ENCODE measurements at places on chromosomes 11 and 22.

GRCh38 chr11:66048547-66049323, at the start of gene GAL3ST3:
Gene GAL3ST3, minus strand, starts transcription at chr11:66049161. Its CDS starts 3,746 bp downstream, at chr11:66045415.
- DNase-seq: no peak

- DNase-seq: no peak
These were observed 40.8 kb downstream of the USP47 start for GRCh38 chr11:11882539-11882938.

- no peak for DNase-seq
These were observed 15.0 kb upstream of the TRIM44 start for GRCh38 chr11:35647421-35648093.

- no peak for DNase-seq
These were observed 141.5 kb downstream of the OR4C45 start for GRCh38 chr11:50174189-50174588.

GRCh38 chr11:67654225-67654624, 3.7 kb upstream of the ACY3 start:
- no peak for DNase-seq

- no peak for DNase-seq
These were observed 66.6 kb upstream of the ASPHD2 start for GRCh38 chr22:26362471-26362870.

GRCh38 chr22:46071451-46072109, 78.7 kb upstream of the PPARA start:
- DNase-seq: peak; percentile 33

DNA sequence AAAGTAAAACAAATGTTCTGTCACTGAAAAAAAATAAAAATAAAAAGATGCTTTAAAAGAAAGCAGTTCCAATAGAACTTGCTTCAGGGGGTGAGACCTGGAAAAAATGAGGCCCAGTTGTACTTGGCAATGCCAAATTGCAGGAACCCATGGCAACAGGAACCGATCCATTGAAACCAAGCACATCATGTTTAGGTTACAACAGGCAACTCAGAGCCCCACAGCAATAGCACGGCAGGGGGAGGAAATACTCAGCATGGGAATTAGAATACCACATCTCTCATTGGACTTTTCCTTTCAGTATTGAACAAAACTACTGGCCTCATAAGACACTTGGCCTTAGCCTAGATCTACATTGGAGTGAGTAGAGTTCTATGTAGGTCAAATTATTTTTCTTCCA, 84.3 kb downstream of the MSANTD4 start:
- no peak for DNase-seq

DNA sequence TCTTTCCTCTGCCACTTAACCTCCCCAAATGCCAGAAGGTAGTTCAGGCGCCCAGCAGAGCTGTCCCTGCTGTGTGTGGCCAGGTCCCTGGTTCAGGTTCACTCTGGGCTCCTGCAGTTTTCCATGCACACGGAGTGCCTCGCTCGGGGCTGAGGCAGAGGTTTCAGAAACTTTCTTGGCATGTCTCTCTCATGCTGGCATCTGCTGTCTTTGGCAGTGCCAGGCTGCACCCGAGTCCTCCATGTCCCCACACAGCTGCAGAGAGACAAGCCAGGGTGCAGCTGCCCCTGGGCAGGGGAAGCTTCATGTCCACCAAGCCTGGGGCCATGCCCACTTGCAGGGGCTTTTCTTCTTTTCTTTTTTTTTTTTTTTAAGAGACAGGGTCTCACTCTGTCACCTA, 7.0 kb upstream of the NEFH start:
- no peak for DNase-seq

DNA sequence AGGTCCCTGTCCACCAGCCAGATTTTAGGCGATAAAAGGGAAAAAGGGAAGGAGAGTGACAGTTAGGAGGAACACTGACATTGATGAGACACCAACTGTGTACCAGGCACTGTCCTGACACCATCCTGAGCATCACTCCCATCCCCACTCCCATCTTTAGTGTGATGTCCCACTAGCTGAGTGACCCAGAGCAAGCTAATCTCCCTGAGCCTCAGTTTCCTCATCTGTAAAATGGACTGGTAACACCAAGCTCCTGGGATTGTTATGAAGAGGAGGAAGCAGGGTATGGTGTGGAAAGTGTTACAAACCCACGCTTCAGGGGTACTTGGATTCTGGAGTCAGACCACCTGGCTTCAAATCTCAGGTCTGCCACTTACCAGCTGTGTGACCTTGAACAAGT, 8.5 kb upstream of the P2RY6 start:
- no peak for DNase-seq

DNA sequence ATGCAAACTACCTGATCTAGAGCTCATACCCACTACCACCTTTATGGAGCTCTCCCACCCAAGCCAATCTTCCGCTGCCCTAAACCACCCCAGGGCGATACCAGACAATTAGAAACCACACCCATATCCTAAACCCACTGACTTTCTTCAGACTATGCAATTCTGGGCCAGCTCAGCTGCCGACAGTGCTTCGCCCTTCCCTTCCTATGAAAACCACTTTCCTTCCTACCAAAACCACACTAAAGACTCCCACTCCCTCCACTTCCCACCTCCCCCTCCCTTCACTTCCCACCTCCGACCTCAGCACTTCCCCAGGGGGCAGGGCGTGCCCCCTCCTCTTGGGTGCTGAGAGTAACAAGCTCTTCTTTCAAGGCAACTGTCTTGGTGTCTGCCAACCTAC, 25.1 kb downstream of the B3GAT1 start:
- DNase-seq: no peak

DNA sequence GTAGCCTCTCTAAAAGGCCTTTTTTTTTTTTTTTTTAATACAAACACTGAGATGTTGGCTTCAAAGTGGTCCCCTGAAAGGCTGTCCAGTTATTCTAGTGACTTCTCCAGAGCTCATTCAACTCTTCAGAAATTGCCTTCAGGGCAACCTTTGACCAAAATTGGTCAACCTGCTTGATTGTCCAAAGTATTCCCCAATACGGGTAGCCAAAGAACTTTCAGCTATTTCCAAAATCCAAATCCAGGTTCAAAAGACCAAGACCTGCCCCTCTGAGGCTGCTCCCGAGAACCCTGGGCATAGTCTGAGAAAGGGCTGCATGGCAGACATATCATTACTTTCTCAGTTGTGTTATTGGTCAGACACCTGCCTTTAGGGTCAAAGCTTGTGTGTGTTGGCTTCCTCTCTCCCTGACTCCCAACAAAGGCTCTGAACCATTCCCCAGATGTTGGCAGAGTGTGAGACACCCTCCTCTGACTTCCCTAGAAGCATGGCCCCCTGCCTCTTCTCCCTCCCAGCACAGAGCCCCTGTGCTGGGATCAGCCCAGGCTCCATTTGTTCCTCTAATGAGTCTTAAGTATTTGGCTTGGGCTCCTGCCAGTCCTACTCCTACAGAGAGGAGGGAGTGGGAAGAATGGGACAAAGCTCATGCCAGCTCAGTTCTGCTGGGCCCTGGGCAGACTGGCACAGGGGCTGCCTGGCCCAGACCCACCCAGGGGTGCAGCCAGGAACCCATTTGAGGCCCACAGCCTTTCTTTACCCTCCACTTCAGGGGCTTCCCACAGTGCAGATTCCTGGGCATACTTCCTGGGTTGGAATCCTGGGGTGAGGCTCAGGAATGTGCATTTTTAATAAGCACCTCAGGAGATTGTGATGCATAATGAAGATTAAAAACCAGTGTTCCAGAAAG, 30.3 kb downstream of the TNKS1BP1 start:
- no peak for DNase-seq

- DNase-seq: peak; percentile 12
These were observed 52.5 kb upstream of the KCNQ1OT1 start for GRCh38 chr11:2752204-2752770.

DNA sequence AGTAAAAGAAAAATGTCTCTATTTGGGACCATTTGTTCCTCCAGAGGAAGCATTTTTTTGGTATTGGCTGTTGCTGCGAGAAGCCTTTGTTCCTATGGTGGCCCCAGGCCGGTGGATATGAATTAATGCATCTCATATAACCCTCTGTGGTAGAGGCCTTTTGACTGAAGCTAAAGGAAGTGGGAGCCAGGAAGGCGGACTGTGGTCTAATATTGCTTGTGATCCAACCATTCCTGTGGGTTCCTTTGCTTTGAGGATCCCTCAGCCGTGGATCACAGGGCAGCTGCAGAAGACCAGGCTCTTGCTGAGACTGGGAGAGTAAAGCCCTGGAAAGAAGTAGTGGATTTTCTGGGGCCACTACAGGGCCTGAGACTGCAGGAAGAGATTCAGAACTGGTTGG, 68.3 kb upstream of the NAV2 start:
- DNase-seq: no peak

GRCh38 chr11:75384438-75385080, 14.8 kb upstream of the RPS3 start:
- DNase-seq: peak; percentile 75

GRCh38 chr11:78646564-78647185, 72.0 kb upstream of the NARS2 start:
- no peak for DNase-seq

GRCh38 chr11:34601085-34601444, 19.8 kb upstream of the EHF start:
- DNase-seq: no peak

DNA sequence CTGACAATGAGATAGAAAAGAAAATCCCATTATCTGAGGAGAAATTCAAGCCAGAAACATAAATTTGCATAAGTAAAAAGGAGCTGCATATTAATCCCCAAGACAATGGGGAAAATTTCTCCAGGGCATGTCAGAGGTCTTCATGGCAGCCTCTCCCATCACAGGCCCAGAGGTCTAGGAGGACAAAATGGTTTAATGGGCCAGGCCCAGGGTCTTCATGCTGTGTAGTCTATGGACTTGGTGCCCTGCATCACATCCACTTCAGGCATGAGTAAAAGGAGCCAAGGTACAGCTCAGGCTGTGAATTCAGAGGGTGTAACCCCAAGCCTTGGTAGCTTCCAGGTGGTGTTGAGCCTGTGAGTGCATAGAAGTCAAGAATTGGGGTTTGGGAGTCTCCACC, 1097.2 kb upstream of the RAG2 start:
- DNase-seq: no peak

DNA sequence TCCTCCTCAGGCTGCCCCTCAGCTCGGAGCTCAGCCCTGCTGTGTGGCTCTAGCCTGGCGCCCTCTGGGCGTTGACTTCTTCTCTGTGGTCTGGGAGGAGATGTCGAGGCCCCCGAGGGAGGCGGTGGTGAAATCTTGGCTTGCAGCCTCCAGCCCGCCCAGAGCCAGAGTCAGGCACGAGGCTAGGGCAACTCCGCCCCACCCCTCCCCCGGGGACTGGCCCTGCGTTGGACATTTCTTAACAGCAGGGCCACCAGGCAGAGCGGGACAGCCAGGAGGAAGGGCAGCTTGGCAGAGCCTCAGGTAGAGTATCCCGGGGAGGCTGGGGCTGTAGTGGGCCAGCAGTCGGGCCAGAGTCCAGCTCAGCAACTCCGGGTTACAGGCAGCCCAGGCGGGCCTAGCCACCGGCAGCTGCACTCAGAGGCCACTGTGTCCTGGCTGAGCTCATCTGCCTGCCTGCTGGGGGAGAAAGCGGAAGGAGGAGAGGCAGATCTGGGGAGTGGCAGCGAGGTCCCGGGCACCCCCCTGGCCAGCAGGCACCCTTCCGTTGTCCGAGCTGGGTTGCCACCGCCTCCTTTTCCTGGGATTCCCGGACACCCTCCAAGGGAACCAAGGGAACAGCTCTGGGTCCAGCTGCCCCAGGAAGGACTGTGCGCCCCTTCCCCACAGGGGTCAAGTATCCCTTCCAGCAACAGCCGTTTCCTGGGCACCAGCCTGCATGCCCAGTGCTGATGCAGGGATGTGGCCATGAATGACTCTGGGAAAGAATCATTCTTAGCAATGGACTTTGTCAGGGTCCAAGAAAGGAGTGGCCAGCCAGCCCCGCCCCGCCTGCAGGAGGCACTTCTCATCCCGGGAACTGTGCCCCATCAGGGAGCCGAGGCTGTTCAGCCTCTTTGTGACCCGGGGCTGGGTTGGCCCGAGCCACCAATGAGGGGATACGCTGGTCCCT, at the start of gene ALDH3B1:
ALDH3B1 (plus strand) TSS at position 238 of the 952 bp plus-strand sequence. CDS start 4,971 bp downstream, outside the sequence.
- peak; percentile 75 for DNase-seq

DNA sequence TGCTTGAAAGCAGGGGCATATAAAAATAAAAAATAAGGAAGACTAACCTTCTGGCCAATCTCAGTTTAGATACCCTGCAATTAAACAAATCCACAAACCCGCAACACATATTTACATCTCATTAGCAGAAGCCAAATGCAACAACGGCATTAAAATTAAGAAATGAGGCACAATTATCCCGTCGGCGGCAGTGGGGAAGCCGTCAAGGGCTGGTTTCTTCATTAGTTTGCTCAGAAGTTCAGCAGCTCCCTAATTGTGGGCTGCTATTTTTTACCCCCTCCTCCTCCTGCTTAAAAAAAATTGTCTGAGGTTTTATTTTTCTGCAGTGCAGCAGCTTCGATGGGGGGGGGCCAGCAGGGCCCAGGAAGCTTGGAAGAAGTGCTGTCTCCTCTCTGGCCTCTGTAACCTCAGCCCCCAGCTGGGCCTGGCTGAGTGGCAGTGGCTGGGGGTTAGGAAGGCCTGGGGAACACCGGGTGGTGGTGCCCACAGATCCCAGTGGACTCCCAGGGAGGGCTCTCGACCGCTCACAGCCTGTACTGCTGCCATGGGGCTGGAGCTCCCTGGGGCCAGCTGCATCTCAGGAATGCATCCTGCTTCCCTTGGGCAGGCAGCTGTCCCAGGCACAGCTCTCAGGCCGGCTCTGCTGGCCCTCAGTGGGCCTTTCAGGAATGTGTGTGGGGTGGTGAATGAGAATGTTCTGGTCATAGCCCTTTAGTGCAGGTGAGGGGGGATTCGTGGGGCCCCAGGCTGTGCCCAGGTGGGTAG, 148.7 kb upstream of the B3GAT1 start:
- DNase-seq: no peak

DNA sequence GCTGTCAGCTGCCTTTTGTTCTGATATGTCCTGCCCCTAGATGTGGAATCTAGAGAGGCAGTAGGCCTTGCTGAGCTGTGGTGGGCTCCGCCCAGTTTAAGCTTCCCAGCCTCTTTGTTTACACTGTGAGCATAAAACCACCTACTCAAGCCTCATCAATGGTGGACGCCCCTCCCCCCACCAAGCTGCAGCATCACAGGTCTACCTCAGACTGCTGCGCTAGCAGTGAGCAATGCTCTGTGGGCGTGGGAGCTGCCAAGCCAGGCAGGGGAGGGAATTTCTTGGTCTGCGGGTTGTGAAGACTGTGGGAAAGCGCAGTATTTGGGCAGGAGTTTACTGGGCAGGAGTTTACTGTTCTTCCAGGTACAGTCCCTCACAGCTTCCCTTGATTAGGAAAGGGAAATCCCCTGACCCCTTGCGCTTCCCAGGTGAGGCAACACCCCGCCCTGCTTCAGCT, 98.5 kb downstream of the SMCO4 start:
- no peak for DNase-seq

GRCh38 chr11:73318501-73319011, 10.5 kb downstream of the ARHGEF17 start:
- DNase-seq: no peak

GRCh38 chr11:64787526-64788320, 9.4 kb upstream of the SF1 start:
- DNase-seq: peak; percentile 66

GRCh38 chr11:111909378-111909777, 2.2 kb downstream of the CRYAB start:
- DNase-seq: no peak
